ENCODE measurements at places on chromosomes 5 and 9.
A peak's percentile ranks its signal among the peaks of the same experiment; 100 is the strongest.

DNA sequence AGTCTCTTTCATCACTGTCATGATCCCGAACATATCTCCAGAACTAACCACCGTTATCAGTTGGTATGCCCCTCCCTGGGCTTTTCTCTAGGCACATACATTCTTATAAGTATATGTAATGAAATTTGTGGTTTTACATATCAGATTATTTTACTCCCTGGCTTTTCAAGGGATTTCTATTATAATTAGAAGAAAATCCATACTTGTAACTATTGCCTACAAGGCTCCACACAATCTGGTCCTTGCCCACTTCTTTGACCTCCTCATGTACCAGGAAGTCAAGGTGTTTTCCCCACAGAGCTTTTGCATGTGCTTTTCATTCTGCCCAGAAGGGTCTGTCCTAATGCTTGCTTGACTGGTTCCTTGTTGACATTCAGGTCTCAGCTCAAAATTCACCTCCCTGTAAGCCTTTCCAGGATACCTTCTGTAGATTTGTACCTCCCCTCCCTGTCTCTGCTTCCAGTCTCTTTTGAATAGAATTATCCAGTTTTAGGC, 33.6 kb upstream of the HSD17B4 start:
- no peak for DNase-seq

GRCh38 chr9:134344068-134344799, 18.0 kb downstream of the RXRA start:
- DNase-seq = peak; percentile 34

GRCh38 chr5:41751867-41752266, 118.4 kb downstream of the OXCT1 start:
- DNase-seq = no peak

GRCh38 chr9:68970151-68970550, 43.8 kb downstream of the PRKACG start:
- no peak for DNase-seq

- no peak for DNase-seq
Measured at GRCh38 chr5:170597872-170598271, 94.1 kb downstream of the KCNIP1 start.

- DNase-seq = no peak
Measured at GRCh38 chr5:148790545-148791333, 35.7 kb upstream of the ADRB2 start.

GRCh38 chr9:13190040-13190439, 89.5 kb downstream of the MPDZ start:
- DNase-seq = no peak

DNA sequence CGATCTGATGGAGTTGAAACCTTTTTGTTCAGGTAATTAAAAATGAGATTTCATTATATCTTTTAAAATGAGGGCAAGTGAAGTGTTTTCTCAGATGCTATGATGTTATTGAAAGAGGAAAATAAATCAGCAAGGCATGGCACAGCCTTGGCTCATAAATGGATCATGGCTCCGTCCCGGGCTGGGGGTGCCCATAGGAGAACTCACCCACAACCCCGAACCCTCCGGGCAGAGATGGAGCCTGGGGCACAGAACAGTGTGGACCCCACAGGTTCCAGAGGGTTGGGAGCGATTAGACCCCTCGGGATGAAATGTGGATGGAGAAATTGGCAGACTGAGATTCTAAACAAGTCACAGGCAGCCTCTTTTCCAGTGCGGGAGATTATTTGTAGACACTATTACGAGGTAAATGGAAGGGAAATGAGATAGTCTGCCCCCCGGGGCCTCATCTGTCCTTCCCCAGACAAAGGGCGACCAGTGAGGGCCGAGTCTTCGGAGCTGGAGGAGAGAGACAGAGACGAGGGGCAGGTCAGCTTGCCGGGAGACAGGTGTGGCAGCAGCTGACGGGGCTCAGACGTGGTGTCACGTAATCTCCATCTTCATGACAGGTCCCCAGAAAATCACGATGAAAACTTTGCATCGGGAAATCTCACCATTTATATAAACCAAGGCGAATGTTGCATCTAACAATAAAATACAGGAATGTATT, 33.7 kb downstream of the NDUFS6 start:
- DNase-seq = no peak

DNA sequence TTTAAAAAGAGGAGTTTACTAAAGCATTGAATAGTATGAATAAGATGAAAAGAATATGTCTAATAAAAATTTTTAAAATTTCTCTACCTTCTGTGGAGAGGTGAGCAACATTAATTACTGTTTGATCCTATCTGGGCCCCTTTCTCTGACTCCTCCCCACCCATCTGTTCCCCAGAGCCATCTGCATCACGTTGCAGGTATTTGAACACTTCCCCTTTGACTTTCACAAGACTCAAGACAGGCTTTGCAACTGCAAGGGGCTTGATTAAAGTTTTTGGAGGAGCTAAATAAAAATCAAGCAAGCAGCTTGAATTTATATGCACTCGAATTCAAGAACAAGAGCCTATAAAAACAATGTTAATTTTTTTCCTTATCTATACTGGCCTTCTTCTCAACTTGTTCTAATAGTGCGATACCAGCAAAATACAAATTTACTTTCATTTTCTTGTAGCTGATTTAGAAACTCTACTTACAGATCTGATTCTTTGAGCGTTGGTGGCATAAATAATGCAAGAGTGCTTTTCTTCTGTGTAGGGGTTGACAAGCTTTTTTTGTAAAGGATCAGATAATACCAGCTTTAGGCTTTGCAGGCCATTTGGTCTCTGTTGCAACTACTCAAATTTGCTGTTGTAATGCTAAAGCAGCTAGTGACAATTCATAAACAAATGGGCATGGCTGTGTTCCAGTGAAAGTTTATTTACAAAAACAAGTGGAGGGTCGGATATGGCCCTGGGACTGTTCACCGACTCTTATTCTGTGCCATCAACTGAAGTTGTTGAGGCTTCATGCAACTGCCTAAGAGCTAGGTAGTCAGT, 21.2 kb downstream of the TXNDC8 start:
- no peak for DNase-seq

- no peak for DNase-seq
Measured at GRCh38 chr5:33675958-33676464, 215.8 kb downstream of the ADAMTS12 start.

GRCh38 chr5:123700624-123701287, 188.8 kb downstream of the CSNK1G3 start:
- DNase-seq = no peak

DNA sequence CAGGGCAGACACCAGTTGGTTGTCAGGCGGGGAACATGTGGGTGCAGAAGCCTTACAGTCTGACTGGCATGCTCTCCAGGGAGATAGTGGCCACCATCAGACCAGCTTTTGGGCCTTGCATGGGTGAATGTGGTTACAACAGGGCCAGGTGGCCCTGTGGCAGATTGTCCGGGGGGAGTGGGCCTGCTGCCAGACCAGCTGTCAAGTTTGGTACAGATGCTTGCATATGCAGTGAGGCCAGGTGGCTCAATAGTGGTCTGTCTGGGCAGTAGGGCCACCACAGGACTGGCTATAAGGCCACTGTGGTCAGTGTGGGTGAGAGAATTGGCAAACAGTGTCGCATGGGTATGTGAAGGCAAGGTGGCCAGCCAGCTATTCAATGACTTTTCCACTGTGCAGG, 148.7 kb downstream of the FAM174A start:
- no peak for DNase-seq

- no peak for DNase-seq
Measured at GRCh38 chr9:35816708-35817107, 1.9 kb upstream of the HINT2 start.

- DNase-seq = no peak
Measured at GRCh38 chr5:133996683-133997252, 8.0 kb downstream of the VDAC1 start.

- no peak for DNase-seq
Measured at GRCh38 chr5:118596255-118596654, 392.1 kb downstream of the DTWD2 start.

DNA sequence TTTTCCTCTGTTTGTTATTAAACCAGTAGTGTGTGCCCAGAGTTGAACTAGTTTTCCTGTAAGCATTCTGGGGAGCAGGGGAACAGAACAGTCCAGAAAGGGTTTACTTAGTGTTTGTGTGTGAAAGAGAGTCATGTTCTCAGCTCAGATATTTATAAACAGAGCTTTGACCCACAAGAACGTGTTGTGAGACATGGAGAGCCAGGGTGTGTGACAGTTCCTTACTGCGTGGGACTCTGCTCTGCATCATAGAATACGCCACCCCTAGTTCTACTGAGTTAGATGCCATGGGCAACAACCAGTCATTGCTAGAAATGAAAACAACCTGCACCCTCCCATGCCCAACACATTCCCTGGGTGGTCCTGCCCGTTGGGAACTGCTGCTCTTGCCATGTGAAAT, 330.7 kb downstream of the NDUFS4 start:
- DNase-seq = no peak

DNA sequence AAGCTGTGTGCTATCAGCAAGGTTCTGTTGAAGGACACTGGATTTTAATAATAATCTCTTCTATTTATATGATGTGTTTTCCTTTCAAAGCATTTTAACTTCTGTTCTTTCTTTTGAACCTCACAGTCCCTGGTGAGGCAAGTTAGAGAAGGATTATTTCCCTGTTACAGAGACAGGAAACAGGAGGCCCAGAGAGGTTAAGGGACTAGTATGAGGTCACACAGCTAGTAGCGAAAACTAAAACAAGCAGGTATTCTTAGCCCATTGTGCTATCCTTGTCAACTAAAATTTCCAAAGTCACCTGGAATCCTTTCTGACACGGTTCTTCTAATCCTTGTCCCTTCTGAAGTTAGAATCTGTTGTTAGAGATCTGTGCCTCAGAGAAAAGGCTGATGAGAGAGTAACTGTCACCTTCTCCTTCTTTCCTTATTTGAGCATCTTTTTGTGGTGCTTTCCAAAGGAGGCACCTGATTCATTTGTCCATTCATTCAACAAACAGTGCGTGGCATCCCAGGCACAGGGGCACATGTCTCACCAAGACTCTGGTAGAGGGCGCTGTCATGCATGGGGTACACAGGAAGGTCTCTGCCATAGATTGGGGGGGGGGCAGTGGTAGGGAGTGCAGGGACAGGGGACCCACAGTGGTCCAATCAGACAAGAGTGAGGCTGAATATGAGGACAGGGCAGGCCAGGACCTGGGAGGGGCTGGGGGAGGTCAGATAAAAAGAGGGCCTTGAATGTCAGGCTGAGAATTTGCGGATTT, 61.5 kb downstream of the CRB2 start:
- DNase-seq = no peak
